ENCODE measurements at places on chromosomes 6 and 20. TPM values are rescaled to one million over a fixed set of nuclear protein-coding genes. Genes with fewer than 3 reads are reported as not detected.

DNA sequence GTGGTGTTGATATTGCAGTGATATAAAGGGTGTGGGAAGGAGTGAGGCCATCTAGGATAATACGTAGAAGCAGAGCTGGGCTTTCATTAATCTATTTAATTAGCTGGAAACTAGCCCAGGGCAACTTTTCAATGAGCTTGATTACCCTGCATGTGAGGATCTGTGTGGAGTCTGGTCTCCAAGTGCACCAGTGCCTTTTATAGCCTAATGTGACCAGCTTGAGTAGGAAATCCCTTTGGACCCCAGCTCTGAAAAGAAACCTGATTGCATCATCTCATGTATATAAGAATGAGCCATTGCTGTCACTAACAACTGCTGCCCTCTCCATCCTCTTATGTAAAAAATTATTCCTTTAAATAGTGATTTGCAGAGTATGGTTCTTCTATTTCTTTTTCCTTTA is 72.6 kb downstream of the CD109 start:
- DNase-seq, result no peak

GRCh38 chr6:118700531-118700930 is 49.1 kb upstream of the CEP85L start:
- DNase-seq, result no peak

The TFAP2A gene
- total RNA-seq, result 0.27 TPM

DNA sequence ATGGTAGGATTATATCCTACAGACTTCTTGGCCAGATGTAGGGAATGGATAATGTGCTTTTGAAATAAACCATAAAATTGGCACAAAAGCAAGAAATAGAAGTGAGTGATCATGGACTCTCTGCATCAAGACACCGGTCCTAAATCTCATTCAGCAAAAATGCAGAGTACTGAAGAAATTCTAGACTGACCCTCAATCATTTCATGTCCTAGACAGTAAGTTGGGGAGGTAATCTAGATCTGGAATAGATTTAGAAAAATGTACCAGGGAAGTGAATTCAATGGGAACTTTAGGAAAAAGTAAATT is 69.7 kb upstream of the ADTRP start:
- no peak for DNase-seq

DNA sequence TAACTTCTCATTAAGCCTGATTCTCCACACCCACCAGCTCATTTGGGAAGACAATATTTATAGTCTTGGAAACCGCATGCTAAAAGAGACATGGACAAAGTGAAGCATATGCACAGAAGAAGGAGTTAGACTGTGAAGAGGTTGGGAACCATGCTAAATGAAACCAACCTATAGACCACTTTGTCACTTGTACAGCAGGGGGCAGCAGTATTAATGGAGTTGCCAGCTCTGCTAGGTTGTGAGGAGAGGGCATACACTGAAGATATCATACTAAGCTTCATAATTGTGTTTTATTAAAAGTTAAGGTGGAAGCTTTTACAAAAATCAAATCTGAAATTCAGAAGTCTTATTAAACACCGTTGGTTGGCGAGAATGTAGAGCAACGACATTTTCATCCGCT is 38.3 kb upstream of the HMGCLL1 start:
- DNase-seq, result peak; percentile 27

DNA sequence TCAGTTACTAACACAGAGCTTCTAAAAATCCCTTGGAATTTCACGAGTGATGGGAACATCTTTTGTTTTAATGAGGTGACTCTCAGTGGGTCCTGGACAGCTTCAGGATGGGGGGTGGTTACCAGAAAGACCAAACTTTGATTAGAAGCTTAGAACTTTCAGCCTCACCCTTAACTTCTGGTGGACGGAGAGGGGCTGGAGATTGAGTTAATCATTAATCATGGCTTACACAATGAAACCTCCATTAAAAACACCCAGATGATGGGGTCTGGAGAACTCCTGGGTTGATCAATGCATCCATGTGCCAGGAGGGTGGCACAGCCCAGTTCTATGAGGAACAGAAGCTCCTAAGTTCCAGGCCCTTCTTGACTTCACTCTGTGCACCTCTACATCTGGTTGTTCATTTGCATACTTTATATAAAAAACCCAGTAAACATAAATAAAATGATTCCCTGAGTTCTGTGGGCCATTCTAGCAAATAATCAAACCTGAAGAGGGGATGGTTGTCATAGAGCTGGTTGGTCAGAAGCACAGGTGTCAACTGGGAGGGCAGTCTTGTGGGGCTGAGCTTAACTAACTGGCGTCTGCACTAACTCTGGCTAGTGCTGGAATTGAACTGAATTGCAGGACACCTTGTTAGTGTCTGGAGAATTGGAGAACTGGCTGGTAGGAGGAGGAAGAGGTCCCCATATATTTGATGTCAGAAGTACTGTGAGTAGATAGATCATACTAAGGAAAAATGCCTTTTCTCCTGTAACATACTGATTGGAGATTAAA is 10.3 kb downstream of the RMND1 start:
- no peak for DNase-seq

The LY6G6F gene
- total RNA-seq, result not detected

DNA sequence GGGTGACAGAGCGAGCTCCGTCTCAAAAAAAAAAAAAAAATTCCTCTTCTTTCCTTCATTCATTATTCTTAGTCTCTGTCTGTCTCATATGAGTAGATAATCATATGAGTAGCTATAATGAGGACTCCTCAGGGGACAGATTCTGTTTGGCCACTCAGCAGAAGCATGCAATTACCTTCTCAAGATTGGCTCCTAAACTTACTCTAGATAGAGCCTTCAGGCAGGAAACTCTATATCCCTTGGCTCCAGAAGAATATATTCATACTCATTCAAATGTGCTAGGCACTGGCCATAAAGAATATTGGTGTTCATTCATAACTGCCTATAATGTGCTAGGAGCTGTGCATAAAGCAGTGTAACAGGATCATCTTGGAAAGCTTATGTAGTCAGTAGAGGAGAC is 2.2 kb upstream of the ACAT2 start:
- DNase-seq, result no peak

Measured in colonic mucosa (tissue), 4 donors.